ENCODE measurements at places on chromosomes 13 and 19. TPM values are rescaled to one million over a fixed set of nuclear protein-coding genes. Genes with fewer than 3 reads are reported as not detected.

ZNF66 gene
- total RNA-seq: 1.6 TPM

ZNF701 gene
- total RNA-seq: 15.6 TPM

ELF1 gene
- total RNA-seq: 57.7 TPM

C19orf12 gene
- 9.7 TPM for total RNA-seq

CLDND2 gene
- total RNA-seq: not detected

ADGRE2 gene
- total RNA-seq: 0.38 TPM

WDR83 gene
- total RNA-seq: 21.1 TPM

PHLDB3 gene
- total RNA-seq: 32.3 TPM

NKPD1 gene
- total RNA-seq: 1.0 TPM

LENG9 gene
- total RNA-seq: 6.5 TPM

MBD3L3 gene
- not detected for total RNA-seq

IFNL1 gene
- not detected for total RNA-seq

KL gene
- total RNA-seq: not detected

CABP5 gene
- not detected for total RNA-seq

URAD gene
- not detected for total RNA-seq

C13orf42 gene
- not detected for total RNA-seq

F2RL3 gene
- not detected for total RNA-seq

PRODH2 gene
- not detected for total RNA-seq

IGFL2 gene
- 2.4 TPM for total RNA-seq

FCGBP gene
- total RNA-seq: 0.53 TPM

NLRP5 gene
- total RNA-seq: not detected

PTH2 gene
- not detected for total RNA-seq

SIGLEC8 gene
- not detected for total RNA-seq

LILRA1 gene
- total RNA-seq: not detected

RDH8 gene
- total RNA-seq: not detected

CGB1 gene
- total RNA-seq: not detected

ZNF829 gene
- 3.7 TPM for total RNA-seq

TMPRSS9 gene
- not detected for total RNA-seq

PBX4 gene
- 0.53 TPM for total RNA-seq

Measured in bronchial epithelial cell (primary cell).